ENCODE measurements at places on chromosomes 5 and 9.

DNA sequence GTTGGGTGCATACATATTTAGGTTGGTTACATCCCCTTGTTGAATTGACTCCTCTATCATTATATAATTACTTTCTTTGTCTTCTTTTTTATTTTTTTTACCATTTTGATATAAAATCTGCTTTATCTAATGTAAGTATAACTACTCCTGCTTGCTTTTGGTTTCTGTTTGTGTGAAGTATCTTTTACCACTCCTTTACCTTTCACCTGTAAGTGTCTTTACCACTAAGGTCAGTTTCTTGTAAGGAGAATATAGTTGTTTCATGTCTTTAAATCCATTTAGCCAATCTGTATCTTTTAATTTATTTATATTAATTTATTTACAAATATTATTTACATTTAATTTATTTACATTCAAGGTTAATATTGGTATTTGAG is 33.0 kb downstream of the INSL4 start:
- no peak for DNase-seq

- DNase-seq, result no peak
Measured at GRCh38 chr9:127014216-127014909, 99.8 kb downstream of the RALGPS1 start.

GRCh38 chr9:90929626-90930025 is 128.0 kb downstream of the SYK start:
- DNase-seq, result no peak

GRCh38 chr5:58135571-58136335 is 324.1 kb downstream of the PLK2 start:
- no peak for DNase-seq

DNA sequence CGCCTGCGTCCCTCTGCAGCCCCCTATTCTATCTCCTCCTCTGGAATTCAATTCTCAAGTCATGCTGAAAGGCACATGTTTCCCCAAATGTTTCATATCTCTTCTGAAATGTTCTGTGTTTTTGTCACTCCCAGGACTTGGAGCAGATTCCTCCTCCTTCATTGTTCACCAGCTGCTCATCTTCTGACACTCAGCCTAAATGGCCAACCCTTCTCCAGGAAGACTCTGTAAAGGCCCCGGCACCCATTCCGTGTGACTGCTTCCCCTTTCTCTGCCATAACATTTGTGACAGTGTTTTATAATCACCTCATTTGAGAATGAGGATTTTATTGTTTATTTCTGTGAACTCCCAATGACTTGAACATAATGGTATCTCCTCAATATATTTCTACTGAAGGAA is 170.8 kb upstream of the ADAMTS16 start:
- no peak for DNase-seq

DNA sequence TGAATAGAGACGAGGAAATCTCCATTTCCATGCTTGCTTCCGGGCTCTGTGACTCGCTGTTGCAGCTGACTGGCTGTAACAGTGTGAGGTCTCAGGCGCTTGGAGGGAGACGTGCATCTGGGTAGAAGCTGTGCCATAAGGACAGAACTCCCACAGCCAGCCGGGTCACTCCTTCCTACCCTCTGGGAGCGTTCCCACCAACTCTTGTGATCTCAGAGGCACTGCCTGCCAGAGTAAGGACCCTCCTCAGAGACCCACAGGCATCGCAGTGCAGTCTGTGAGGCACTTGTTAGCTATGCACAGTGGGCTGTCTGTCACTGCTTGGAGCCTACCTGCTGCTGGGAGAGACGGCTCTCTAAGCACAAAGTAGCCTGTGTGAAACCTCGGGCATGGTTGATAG is 203.4 kb upstream of the SEMA6A start:
- no peak for DNase-seq

Measured in NCI-H2107 (cell line).